ENCODE measurements at places on chromosomes 16 and 17.

DNA sequence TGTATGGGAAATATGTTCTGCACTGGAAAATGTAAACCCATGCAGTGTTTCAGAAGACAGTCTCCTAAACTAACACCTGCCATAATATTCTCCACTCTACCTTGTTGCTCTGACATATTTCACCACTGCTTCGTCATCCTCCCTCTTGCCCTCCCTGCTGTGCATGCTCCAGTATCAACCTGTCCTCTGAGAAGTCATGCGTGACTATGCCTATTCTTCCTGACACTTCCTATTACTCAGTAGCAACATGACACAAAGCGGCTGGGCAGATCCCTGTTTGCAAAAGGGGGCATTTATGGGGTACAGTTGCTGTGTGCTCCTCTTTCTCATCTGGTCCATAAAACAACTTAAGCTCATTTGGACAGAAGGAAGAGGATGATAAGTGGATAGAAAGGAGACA, 805.6 kb upstream of the EEF2KMT start:
- DNase-seq, result no peak

- DNase-seq, result no peak
Measured at GRCh38 chr16:67399749-67400704, 6.7 kb upstream of the TPPP3 start.

DNA sequence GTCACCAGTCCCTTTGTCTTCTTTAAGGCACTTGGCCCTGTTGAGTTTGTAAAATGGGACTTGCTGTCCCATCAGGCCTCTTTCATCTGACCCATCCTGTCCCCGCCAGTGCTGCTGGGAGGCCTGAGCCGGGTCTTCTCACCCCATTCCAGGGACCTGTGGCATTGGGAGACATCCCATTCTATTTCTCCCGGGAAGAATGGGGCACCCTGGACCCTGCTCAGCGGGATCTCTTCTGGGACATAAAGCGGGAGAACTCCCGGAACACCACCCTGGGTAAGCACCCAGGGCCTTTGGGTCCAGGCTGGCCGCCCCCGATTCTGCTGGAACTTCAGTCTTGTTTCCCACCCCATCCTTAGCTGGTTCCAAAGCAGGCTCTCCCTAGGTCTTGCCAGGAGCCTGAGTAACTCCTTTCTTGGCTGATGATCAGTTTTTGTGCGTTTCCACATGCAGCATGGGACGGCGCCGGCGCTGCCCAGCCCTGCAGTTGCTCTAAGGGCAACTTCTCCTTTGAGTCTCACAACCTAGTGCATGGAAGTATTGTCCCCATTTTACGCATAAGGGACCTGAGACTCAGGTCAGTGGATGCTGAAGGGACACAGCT, 4.1 kb downstream of the ZNF213 start:
- DNase-seq, result no peak

DNA sequence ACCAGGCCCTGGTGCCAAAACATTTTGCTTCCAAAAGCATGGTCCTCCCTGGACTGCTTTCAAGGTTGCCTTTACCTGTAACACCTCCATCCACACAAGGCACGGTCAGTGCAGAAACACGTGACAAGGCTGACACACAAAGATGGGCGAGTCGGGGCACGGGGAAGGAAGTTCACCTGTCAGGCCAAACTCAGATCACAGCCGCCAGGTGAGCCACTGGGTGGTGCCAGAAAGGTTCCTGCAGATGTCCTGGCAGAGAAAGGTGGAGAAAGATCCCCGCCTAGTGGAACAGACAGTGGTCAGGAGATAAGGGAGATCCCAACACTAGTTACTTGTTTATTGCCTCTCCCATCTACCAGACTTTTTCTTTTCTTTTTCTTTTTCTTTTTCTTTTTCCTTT, 155.3 kb downstream of the AIPL1 start:
- no peak for DNase-seq

DNA sequence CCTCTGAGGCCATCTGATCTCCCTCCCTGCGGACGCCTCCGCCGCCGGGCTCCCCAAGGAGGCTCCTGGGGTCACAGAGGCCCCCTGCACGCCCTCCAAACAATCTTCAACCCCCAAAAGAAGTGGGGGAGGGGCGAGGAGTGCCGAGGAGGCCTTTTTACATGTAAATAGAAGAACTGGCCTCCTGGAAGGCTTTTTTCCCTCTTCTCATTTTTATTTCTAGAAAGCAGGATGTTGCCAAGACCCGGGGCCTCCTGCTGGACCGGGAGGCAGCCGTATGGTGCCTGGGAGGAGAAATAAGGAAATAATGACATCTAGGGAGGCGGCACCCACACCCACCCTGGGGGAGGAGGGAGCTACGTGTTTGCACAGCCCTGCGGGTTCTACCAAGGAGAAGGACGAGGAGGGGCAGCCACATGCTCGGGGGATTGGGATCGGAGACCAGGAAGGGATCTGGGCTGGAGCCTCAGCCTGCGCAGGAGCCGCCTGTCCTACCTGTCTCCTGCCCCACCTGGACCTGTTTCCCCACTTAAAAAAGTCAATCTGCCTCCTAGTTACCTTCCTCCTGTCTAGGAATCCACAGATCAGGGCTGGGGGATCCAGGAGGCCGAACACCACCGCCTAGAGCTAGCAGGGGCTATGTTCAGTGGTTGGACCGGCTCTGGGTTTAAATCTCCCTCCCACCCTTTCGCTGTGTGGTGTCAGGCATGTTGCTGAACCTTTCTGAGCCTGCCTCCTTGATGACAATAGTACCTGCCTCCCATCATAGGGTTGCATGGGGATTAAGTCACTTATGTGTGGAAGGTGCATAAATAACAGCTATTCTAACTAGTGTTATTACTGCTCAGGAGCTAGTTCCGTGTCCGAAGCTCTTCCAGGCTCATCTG, 175.7 kb upstream of the GSE1 start:
- no peak for DNase-seq

DNA sequence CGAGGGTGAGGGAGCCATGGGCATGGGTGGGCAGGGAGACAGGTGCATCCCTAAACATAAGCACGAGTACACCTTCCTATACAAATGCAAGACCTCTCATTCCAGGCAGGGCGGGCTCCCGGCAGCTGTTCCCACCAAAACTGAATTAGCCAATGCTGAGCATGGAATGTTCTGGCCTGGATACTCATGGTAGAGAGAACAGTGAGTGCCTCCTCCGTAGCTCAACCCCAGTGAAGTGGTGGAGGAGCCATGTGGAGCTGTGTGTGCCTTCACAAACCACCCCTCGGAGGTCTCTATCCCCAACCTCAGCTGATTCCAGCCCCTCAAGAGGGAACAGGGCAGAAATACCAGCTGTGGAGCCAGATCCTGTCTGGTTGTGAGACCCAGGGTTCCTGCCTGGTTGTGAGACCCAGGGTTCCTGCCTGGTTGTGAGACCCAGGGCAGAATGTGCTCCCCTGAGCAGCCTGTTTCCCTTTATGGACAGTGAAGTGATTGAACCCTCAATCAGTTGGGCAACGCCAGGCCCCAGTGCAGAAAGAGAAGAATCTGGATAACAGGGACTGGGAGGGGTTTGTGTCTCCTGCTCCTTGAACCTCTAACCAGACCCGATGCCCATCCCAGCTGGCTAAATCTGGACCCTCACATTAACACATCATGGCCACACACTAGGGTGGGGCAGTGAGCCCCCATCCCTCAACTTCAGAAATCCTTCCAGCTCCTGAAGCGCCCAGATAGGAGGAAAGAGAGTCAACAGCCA, 2.4 kb upstream of the CDH16 start:
- DNase-seq, result no peak

DNA sequence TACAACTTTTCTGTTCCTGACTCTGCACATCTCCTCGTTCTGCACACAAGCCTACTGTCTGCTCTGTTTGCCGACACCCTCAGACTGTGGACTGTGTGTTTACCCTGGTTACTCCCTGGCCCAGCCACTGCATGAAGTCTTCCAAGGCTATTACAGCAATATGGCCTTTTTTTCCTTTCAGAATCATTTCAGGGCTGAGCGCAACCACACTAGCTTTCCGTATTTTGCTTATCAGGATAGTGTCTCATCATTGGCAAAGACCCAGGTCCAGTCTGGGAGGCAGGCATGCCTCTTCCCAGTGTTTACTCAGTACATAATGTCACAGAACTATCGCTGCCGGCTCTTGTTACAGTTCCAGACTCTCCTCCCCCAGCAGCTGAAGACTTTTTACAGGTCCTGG, 10.1 kb downstream of the DNAH9 start:
- DNase-seq, result no peak

- no peak for DNase-seq
Measured at GRCh38 chr16:89331371-89332109, 114.0 kb downstream of the ZNF778 start.

- DNase-seq, result no peak
Measured at GRCh38 chr16:83809092-83809491, 1.3 kb downstream of the HSBP1 start.

- no peak for DNase-seq
Measured at GRCh38 chr17:57288040-57288772, 31.9 kb downstream of the MSI2 start.

- no peak for DNase-seq
Measured at GRCh38 chr16:4353675-4354074, 2.6 kb upstream of the PAM16 start.

DNA sequence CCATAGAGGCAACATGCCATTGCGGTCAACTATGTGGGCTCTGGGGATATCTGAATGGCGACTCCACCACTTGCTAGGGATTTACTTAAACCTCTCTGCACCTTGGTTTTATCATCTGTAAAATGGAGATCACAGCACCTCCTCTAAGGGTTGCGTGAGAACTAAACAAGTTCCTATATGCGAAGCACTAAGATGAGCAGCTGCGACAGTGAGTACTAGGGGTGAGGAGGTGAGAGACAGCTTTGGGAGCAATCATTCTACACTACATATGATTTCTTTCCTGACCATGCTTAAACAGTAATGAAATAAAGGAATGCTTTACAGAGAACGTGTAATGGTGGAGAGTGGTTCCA, 61.4 kb downstream of the CREBBP start:
- no peak for DNase-seq

DNA sequence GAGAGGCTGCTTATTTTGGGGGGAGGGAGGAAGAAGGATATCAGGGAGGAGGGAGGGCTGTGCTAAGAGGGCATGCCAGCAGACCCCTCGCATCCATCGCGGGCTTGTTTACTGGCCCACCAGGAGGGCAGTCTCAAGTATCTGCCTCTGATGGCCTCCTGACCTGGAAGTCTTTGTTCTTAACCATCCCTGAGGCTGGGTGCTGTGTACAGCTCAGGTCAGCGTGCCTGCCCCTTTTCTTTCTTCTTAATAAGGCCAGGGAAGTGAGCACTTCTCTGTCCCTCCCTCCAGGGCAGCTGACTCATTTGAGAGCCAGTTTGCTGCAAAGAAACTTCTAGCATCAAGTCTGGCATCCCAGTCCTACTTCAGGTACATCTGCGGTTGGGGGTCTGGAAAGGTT, 157.0 kb downstream of the CCDC182 start:
- DNase-seq, result peak; percentile 37

DNA sequence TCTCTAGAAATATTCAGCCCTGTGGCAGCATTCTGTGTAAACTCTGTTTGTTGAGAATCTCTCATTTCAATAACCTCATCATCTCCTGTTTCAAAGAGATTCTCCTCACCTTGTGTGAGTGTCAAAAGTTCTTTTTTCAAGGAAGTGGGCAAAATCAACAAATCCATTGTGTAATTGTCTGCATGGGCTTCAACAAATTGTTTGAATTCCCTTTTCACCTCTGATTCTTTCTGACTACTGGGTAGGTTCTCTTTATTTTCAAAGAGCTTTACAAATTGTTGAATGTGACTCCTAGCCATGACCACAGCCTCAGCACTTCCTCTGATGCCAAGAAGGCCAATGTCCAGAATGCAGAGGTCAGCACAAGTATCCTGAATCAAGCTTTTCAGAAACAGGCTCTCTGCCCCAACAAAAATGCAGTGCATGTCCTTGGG, 48.0 kb downstream of the N4BP1 start:
- DNase-seq, result peak; percentile 59

- no peak for DNase-seq
Measured at GRCh38 chr17:61427567-61427966, 24.7 kb upstream of the TBX4 start.

GRCh38 chr17:48148029-48148770, 40.6 kb downstream of the SNX11 start:
- no peak for DNase-seq

GRCh38 chr16:67926181-67926750, 5.4 kb downstream of the CTRL start:
- DNase-seq, result no peak

DNA sequence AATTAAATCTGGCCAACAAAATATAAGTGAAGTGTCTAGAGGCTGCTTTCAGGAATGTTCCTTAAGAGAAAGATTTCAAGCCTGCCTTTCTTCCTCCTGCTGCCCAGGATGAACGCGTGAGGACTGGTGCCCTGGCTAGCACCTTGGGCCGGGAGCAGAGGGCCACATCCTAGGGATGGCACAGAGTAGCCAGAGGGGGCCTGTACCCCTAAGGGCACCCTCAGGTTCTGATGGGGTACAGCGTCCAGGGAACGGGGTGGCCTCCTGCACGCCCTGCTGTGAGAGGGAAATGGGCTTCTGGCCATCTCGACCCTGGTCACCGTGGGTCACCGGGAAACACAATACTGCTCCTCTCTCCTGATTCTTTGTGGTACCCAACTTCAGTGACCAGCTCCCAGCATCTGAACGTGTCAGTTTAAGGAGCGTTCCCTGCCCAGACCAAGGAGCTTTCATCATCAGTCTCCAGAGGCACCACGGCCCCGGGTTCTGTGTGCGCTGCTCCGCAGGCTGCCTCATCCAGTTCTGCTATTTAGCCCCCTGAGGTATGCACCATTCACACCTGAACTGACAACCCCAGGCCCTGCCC, 40.3 kb downstream of the MAP1LC3B start:
- DNase-seq, result no peak

GRCh38 chr17:3915581-3915994, 677 bp downstream of the P2RX1 start:
- no peak for DNase-seq

DNA sequence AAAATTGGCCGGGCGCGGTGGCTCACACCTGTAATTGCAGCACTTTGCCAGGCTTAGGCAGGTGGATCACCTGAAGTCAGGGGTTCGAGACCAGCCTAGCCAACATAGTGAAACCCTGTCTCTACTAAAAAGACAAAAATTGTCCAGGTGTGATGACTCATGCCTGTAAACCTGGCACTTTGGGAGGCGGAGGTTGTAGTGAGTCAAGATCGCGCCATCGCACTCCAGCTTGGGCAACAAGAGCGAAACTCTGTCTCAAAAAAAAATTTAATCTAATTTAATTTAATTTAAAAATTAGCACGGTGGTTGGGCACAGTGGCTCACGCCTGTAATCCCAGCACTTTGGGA, 1.6 kb upstream of the HBQ1 start:
- no peak for DNase-seq

DNA sequence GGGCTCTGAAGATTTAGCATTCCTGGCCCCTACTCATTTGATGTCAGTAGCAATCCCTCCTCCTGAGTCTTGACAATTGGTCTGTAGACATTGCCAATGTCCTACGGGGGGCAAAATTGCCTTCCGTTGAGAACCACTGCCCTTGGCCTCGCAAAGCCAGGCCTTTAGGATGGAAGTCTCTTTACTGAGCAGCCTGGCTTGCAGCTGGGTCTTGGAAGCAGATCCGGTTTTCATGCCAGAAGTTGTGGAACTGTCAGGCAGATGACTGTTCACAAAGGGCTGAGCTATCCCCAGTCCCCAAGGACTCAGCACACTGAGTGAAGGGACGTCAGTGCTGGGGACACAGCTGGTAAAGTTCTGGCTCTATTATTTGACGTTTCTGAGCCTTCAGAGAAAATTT, 83.2 kb downstream of the WSCD1 start:
- no peak for DNase-seq
